CD8-positive, alpha-beta memory T cell (primary cell): ENCODE measurements at places on chromosomes 7 and 10.
A peak's percentile ranks its signal among the peaks of the same experiment; 100 is the strongest.

DNA sequence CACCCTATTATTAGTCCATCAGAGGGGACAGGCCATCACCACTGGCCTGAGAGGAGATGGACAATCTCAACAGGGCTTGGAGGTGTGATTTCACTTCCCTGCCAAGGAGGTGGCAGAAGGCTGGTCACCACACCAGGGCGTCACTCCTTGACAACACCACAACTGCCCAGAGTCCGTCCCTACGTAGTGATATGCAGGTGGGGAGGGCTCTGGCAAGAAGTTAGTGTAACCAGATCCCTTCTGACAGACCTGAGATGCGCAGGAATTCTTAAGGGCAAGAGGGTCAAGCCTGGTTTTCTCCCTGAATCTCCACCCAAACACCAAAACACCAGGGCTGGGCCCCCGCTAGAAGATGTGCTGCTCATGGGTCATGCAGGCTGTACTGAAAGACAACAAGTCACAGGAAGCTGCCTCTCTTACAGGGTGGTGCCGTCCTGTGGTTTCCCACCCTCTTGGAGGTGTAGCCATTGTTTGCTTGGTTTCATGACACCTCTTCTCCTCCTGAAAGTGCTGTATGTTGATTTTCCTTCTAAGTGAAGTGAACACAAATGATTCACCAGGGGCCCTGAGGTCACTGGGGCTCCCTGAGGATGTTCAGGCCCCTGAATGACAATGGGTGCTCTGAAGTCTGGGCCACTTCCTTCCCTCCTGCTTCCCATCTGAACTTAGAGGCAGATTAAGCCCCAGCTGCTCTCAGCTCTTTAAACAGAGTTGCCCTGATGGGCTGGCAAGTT is 27.1 kb downstream of the ATXN7L1 start:
- peak; percentile 86 for DNase-seq

GRCh38 chr10:95798096-95798855 is 42.3 kb downstream of the ENTPD1 start:
- no peak for DNase-seq

DNA sequence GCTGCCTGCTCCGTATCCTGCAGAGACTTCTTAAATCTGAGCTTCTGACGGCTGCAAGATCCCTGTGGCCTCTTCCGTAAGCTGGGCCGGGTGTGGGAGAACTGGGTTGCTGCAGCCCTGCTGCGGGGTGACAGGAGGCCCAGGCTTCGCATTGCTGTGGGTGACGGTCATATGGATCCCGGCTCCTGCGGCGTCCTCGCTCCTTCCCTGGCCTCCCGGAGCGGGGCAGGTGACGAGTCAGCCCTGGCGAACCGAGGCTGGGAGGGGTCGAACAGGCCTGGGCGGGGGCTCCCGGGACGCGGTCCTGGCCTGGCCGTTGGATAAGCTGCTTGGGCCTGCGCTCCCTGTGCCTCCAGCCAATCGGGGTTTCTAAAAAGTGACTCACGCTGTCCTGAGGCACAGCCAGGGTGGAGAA is 7.8 kb upstream of the UBE2D1 start:
- no peak for DNase-seq

- no peak for DNase-seq
Observed at GRCh38 chr7:105016068-105016708, 2.2 kb downstream of the KMT2E start.

- no peak for DNase-seq
Observed at GRCh38 chr7:74275401-74275881, 13.8 kb upstream of the CLIP2 start.

- DNase-seq, result no peak
Observed at GRCh38 chr7:55172161-55172560, 153.3 kb downstream of the EGFR start.

- DNase-seq, result no peak
Observed at GRCh38 chr10:110241841-110242240, 34.4 kb downstream of the MXI1 start.

- no peak for DNase-seq
Observed at GRCh38 chr10:12077580-12078180, 8.9 kb downstream of the DHTKD1 start.

DNA sequence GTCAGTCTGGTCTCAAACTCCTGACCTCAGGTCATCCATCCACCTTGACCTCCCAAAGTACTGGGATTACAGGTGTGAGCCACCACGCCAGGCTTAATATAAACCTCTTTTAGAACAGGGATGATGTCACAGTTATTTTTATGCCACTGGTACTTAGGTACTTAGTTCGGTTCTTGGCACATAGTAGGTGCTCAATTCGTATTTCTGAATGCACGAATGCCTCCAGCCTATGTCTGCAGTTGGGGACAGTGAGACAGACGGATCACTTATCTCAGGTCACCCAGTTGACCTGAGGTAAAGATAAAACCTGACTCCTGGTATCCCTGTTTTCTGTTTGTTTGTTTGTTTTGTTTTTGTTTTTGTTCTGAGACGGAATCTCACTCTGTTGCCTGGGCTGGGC is 6.1 kb upstream of the NAT16 start:
- DNase-seq, result no peak

DNA sequence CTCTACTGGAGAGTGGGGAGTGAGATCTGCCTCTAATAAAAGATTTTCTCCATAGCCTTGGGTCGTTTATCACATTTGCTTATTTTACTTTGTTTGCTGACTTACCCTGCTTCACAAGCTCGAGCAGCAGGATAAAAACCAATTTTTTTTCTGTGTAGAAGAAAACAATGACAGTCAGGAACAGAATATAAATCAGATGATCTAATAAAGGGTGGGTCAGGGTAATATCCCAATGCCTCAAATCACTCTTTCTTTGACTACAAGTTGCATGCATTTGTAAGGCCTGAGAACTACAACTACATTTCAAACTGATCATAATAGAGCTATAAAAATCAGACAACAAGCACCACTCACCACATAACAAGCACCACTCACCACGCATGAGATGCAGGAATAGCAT is 174.4 kb upstream of the ADARB2 start:
- DNase-seq, result no peak

- no peak for DNase-seq
Observed at GRCh38 chr7:143280566-143280965, 4.2 kb upstream of the TMEM139 start.
